ENCODE measurements at places on chromosomes 7 and 10. TPM values are rescaled to one million over a fixed set of nuclear protein-coding genes. Genes with fewer than 3 reads are reported as not detected.

CBLL1 gene
- total RNA-seq: 85.3 TPM

- no peak for DNase-seq
These were observed 547.7 kb upstream of the DPP6 start for GRCh38 chr7:153504288-153505075.

NCAPG2 gene
- total RNA-seq: 38.7 TPM

FXYD4 gene
- total RNA-seq: not detected

Data from T-helper 17 cell (primary cell).